Activated CD4-positive, CD25-positive, alpha-beta regulatory T cell treated with anti-CD3 and anti-CD28 coated beads, Interleukin-2, amount 50 U/mL, for 72 hours (primary cell): ENCODE measurements at places on chromosomes 1 and 21.
A peak's percentile ranks its signal among the peaks of the same experiment; 100 is the strongest.

DNA sequence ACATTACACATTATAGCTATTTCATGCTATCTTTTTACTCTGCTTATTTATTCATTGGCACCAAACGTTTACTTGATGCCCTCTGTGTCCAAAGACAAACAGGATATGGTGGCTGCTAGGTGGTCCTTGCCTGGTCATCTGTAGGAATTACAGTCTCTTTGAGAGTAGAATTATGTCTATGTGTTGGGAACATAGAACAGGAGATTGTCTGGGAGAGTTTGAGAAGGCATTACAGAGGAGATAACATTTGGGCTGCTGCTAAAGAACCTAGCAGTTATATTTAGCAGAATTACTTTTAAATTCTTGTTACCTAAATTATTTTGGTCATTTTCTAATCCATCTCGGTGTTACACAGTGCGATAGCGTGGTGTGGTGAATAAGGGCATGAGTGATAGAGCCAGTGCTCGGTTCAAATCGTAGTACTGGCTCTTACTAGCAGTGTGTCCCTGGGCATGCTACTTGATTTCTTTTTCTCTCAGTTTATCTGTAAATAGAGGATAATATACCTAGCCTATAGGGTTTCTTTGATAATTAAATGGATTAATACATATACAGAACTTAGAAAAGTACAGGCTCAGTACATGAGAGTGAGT, 20.5 kb downstream of the RRP15 start:
- DNase-seq, result no peak

DNA sequence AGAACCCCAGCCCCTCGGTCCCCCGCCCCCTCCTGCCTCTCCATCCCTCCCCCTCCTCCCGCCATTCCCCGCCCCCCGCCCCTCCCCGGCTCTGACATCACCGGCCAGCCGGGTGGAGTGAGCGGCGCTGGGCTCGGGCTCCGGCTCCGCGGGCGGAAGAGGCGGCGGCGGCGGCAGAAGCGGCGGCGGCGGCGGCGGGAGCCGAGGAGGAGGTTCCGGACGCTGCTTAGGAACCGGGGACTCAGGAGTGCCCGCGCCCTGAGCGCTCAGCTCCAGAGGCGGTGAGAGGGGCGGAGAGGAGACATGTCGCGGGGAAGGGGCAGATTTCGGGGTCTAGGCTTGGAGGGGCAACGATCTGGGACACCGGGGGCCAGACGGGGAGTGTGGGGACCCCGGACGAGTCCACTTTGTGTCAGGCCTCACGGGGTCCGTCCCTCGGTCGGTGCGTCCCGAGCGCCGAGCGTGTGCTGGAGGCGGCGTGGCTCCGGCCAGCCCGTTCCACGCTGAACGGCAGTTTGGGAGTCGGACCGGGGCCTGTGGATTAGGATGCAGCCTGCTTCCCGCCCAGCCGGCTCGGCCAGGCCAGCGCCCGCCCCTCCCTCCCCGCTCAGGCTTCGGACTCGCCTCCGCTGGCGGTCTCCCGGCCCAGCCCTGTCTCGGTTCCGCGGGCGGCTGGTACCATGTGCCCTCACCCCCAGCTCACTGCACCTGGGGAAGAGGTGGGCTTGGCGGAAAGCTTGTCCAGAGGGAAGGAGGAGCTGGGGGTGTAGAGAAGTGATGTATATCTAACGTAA, at the start of gene PEA15:
TSS of gene PEA15 (plus strand) at position 143 of the 794 bp plus-strand sequence. CDS start 6,161 bp downstream, outside the sequence.
- peak; percentile 76 for DNase-seq

DNA sequence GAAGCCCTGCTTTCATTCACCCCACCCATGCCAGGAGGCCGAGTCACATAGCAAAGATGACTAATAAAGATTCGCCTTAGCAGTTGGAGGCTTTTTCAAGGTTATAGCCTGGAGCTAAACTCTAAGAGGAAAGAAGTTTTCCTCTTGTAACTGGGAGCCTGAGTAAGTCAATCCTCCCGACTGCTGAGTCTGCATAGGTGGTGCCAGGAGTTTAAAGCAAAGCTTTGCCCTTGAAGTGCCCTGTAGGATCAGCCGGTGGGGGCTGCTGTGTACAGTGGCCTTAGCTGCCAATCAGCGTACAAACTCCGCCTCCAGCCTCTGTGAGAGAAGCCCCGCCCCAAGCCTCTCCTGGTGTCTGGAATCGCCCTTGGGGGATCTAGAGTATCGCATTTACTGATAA, 147.5 kb upstream of the SPATA6 start:
- no peak for DNase-seq

GRCh38 chr1:198917226-198917625, 278.4 kb downstream of the PTPRC start:
- no peak for DNase-seq

DNA sequence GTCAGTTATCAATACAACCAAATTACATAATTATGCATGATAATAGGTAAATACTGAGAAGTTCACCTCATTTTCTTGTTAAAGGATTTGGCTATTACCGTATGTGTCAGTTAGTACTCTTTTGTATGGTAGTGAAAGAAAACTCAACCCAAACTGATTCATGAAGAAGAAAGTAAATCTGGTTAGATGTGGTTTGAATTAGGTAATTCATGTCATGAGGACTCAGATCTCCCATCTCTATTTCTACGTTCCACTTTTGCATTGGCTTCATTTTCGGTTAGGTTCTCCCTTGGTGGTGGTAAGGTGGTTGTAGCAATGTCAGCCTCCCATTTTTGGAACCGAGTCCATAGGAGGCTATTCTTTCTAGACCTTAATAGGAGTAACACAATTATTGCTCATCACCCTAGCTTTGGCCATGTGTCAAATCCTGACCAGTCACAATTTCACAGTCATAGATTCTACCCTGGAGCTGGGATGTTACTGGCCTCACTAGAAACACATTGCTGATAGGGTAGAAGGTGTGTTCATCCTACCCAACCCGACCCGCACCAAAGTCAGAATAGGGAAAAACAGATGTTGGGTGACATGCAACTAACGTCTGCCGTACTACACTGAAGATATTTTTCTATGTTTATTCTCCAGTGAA, 97.6 kb downstream of the OSBPL9 start:
- no peak for DNase-seq

GRCh38 chr1:224733027-224733911, 117.2 kb downstream of the CNIH3 start:
- no peak for DNase-seq

DNA sequence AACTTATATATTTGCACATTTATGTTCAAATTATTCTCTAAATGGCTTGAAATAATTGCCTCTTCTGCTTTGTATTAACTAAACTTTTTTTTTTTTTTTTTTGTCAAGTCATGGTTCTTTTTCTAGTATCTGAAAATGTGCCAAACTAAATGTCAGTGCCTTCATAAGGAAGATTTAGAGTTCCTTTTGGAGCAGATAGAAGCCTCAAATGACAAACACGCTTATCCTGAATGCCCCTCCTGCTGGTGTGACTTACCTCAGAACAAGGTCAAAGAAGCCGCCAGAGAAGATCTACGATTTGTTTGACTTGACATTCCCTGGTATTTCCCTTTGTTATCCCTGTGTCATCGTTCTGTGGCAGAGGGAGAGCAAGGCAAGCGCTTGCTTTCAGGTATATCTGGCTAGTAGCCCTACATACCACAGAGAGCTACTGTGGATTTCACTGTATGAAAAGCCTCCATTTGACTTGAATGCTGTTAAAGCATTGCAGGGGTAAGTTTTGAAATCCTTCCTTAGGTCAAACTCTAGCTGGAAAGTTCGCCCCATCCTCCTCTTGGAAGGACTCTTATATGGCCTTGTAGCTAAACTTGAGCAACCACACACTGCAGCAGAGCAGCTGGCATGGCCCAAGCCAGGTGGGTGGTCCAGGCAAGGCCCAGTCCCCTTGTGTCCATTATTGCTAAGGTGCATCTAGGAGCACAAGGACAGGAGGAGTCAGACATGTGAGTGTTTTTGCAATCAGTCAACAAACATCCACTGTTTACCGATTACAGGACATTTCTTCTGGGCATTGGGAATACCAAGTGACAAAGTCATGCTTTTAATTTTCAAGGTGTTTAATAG, 285.4 kb upstream of the USP25 start:
- DNase-seq, result no peak

GRCh38 chr1:201173736-201174135, 16.9 kb upstream of the IGFN1 start:
- DNase-seq, result no peak

DNA sequence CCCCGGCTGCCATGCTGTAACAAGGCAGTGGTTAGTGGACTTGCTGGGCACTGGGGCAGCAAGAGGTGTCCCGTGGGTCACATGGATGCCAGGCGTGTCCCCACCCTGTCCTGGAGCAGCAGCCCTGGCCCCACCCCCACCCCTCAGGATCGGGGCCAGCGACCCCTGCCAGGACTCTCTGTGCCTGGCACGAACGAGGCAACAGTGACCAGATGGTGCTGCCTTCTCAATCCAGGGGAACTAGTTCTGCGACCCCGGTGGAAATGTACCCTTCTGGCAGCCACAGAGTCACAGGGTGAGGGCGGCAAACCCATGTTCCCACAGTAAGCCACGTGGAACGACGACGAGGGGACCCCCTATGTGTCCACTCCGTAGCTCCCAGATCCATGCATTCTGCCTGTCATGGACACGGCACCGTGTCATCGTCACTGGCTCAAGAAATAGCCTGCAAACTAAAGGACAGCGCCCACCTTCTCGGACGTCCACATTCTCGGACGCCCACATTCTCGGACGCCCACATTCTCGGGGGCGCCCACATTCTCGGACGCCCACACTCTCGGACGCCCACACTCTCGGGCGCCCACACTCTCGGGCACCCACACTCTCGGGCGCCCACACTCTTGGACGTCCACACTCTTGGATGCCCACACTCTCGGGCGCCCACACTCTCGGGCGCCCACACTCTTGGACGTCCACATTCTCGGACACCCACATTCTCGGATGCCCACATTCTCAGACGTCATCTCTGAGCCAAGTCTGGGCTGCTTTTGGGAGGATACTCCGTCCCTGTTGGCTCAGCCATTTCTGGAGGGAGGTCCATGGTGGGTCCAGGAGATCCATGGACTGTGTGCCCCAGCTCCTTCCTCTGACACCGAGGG, 19.6 kb upstream of the ACTRT2 start:
- no peak for DNase-seq

GRCh38 chr1:234519506-234519905, 40.5 kb upstream of the TARBP1 start:
- no peak for DNase-seq

GRCh38 chr1:200150721-200151120, 123.2 kb downstream of the NR5A2 start:
- no peak for DNase-seq

- no peak for DNase-seq
Measured at GRCh38 chr1:170932236-170932635, 3.1 kb upstream of the MROH9 start.

DNA sequence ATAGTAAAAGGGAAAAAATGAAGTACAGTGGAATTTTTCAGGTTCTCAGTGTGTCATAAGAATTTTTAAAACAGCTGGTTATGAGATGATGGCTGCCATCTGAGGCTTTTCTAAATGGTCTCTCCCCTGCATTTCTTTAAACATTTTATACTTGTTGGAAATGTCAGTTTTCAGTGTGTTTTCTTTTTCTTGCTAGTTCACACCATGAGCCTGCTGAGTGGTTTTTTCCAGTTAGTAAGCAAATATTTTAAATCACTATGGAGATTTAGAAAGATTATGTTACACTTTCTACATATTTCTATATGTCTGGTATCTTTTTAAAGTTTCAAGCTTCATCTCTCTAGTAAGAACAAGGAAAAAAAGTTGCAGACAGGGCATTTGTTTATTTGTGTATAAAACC, 9.6 kb downstream of the RBM15 start:
- no peak for DNase-seq

- DNase-seq, result no peak
Measured at GRCh38 chr1:182189535-182190066, 128.1 kb upstream of the ZNF648 start.

DNA sequence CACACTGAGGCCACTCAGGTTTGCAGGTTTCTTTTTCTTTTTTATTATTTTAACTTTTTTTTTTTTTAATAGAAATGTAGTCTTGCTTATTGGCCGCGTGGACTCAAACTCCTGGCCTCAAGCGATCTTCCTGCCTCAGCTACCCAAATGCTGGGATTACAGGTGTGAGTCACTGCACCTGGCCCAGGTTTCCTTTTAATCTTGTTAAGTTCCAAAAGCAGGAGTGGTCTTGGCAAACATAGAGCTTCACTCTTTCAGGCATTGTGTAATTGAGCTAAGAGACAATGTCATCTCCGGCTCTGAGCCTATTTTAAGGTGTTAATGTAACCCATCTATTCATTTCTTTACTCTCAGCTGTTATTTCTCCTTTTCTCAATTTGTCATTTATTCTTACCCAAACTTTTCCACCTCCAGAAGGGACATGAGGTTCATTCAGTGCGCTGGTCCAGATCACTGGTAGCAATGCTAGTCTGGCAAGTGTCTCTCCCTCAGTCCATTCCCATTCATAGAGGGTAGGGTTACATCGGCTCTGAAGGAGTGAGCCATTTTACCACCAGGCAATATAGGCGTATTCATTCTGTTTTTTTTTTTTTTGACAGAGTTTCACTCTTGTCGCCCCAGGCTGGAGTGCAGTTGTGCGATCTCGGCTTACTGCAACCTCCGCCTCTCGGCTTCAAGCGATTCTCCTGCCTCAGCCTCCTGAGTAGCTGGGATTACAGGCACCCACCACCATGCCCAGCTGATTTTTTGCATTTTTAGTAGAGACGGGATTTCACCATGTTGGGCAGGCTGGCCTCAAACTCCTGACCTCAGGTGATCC, 11.3 kb upstream of the MFSD2A start:
- DNase-seq, result no peak

GRCh38 chr1:157095091-157095490, 4.5 kb downstream of the ETV3L start:
- DNase-seq, result no peak

- no peak for DNase-seq
Measured at GRCh38 chr1:148385371-148386030, 97.6 kb downstream of the PPIAL4G start.

DNA sequence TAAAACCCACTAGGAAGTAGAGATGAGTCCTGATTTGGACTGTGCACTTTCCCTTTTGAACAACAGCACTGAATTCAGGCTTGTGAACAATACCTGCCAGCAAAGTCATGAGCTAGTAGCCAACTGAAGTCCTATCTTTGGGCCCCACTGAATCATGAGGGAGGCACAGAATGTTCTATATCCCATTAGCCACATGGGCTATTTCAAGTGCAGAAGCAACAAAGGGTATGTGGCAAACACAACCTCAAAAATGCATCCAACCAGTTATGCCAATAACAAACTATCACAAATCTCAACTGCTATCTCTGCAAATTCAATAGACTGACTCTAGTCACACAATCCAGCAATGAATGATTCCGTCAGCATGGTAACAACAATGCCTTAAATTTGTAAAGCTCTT, 276.0 kb downstream of the MRPL39 start:
- no peak for DNase-seq

GRCh38 chr1:29238620-29239002, 2.3 kb downstream of the PTPRU start:
- DNase-seq, result no peak

DNA sequence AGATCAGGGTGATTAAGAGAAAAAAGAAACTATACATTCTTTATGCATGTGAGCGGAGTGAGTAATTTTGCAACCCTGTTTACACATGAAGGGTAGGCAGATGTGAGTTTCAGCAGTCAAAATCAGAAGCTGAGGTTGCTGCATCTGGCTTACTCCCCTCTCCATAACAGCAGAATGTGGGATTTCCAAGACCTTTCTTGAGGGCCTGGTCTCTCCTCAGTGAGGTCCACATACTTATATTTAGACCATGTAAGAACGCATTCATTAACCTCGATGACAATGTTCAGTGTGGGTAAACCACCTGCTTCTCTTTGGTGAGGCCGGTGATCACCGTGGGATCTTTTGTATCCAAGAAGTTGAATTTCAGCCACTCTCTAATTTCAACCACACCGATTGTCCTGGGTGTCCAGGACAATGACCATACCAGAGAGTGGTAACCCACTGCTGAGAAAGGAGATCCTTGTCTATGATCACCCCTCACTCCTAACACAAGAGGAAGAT, 18.7 kb upstream of the RAP1A start:
- no peak for DNase-seq

- no peak for DNase-seq
Measured at GRCh38 chr21:42298237-42298636, 17.0 kb downstream of the TFF3 start.
